ENCODE measurements at places on chromosomes 3 and 15.

- DNase-seq, result no peak
Observed at GRCh38 chr15:25810631-25811091, 52.5 kb downstream of the ATP10A start.

DNA sequence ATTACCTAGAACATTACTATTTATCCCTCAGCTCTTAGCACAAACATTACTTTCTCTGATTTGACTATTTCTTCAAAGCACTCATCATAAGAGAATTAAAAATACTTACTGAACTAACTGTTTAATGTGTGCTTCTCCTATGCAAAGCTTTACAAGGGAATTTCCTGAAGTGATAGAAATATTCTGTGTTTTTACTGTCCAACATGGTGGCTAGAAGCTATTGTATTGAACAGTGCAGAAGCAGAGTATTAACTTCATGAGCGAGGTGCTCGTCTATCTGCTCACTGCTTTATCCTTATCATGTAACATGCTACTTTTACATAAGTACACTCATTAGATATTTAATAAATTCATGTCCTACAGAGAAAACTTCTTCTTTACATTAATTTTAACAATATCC is 239.1 kb downstream of the ISL2 start:
- no peak for DNase-seq

DNA sequence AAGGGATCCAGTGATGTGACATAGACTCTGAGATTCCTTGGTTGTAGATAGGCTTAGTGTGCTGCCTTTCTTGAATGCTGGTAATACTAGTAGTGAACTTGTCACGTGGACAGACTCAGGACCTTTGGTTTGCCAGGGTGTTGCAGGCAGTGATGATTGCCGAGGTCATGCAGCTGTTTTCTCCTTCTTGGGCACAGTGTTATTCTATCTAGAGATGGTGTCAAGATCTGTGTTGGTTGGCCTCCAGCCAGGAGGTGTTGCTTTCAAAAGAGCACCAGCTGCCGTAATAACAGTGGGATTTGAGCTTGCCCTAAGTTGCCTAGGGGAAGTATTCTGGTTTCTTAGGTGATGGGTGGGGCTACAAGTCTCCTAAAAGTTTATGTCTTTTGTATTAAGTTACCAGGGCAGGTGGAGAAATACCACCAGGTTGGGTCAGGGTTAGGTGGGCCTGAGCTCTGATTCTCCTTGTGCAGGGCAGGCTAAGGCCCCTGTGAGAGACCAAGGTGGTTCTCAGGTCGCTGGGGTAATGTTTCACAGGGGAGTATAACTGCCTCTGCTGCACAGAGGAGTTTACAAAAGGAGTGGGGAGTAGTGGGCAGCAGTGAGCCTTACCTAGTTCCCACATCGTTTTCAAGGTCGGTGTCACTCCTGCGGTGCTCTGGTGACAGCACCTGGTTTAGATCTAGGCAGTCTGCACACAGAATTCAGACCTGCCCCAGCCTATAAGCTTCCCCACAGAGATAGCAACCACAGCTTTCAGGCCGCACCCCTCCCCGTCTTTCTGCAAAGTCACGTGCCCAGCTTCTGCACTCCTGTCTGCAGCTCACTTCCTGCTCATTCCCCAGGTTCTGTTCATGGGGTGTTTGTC is 350.3 kb downstream of the DOCK3 start:
- no peak for DNase-seq

DNA sequence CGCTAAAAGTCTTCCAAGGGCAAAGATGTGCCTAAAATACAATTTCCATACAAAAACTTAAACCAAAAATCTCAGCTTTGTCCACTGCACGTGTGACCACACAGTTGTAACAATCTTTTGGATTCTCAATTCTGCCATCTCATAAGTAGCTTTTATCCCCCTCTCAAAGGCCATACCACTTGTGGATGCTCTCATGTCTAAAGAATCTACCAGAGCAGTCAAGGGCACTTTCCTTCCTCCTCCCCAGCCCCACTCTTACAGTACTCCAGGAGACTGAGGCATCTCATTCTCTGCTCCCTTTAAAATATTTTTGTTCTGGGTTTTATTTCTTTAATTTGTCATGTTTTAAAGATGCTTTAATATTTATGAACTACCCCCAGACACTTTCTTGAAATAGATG is 102.3 kb upstream of the PFN2 start:
- DNase-seq, result no peak

DNA sequence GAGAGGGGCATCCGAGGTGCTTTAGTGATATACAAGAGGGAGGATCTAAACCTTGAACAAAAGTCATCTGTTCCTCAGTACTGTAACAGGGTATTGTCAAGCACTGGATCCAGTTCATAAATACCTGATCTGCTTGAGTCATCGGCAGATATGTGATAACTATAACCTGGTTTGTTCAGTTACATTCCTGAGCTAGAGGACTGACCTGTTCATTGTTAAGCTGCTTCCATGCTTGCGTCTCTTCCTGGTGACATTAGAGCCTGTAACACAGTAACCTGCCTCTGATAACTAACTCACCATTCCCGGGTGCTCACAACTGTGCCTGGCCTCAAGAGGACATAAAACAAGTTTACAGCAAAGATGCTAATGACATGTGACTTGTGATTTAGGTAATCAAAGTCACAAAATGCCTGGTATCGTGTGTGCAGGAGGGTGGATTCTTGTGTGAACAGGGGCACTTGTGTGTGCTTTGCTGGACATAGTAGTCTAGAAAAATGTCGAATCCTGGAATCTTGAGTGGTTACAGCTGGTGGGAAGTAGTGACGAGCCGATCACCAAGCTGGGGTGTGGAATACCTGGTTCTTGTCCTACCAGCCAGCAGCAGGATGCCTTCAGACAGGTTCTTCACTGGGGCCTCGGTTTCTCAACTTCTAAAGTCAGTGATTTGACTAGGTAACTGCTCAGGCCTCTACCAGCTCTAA is 30.9 kb upstream of the POLR2M start:
- DNase-seq, result no peak

- DNase-seq, result no peak
Observed at GRCh38 chr15:34665498-34666116, 82.2 kb upstream of the GOLGA8B start.

DNA sequence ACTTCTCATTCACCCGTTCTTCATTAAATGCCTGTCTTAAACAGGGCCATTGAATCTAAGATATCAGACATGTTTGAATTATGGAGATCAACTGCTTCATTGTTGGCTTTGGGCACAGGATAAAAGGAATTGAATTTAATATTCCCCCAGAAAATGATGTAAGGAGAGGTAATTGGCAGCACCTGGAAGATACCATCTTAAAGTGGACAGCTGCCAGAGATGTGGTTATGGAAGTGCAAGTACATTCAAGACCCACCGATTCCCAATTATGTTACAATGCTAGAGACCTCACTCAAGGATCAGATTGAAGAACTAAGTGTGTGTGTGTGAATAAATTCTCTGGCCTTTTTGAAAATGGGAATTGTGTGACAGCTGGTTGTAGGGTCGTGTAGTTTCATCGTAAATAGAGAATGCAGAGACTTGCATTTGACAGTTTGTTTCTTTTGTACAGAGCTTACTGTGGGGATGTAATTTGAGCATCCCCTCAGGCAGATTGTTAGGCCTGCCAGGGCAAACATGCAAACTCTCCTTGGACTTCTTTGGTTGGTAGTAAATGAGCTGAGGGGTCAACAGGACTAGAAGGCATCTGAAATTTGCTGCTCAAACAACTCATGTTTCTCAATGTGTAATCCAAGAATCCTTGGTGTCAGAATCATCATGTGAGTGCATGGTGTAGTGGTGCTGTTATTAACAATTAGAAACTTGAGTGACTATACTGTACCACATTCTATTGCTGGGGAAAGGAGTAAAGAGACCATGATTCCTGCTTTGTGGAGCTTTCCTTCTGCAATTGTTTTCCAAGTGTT is 359.2 kb upstream of the THRB start:
- no peak for DNase-seq

DNA sequence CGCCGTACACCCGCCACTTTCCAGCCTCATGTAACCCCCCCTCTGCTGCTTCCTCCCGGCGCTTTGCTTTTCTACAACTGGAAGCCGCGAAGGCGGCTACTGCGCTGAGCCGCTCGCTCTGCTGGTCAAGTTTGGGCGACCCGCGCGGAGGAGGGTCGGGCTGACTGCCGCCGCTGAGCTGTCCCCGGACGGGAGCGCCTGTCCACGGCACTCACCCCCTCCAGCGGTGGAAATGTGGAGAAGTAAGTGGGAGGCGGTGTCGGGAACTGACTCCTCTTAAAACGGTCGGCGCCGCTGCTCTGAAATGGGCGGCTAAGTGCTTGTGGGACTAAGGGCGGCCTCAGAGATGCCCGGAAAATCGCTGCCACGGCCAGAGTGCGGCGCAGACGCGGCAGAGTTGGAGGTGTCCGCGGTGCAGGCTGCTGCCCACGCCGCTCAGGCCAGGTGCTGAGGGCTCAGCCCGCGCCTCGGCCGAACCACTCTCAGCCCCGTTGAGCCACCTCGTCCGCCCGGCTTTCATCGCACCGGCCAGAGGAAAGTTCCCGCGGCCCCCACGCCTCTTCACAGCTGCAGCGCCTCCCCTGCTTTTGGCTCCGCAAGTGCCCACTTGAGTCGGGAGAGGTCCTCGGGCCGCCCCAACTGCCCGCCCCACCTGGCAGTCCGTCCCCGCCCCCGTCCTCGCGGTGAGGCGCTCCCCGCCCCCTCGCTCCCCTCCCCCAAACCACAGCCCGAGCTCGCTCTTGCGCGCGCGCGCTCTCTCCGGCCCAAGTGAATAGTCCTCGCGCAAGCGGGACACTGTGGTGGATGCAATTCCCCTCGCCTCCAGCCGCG is at the start of gene EPHA6:
EPHA6 (plus strand) TSS at position 775 of the 831 bp plus-strand sequence.
- DNase-seq, result peak; percentile 19

DNA sequence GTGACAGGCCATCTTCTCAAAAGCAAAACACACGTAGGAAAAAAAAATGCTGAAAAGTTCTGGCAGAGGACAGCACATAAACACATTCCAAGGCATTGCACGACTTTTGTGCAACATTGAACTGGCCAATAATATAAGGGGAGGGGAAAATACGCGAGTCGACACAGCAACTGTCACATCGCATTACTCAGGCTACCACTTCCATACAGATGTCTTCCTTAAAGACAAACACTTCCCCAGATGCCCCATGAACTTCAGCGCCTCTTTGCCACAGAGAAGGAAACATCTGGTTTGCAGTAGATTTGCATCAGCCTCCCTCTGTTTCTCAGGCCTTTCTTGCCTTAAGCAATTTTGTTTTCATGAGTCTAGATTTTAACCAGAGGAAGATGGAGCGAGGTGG is 144.4 kb upstream of the IGF1R start:
- peak; percentile 54 for DNase-seq

DNA sequence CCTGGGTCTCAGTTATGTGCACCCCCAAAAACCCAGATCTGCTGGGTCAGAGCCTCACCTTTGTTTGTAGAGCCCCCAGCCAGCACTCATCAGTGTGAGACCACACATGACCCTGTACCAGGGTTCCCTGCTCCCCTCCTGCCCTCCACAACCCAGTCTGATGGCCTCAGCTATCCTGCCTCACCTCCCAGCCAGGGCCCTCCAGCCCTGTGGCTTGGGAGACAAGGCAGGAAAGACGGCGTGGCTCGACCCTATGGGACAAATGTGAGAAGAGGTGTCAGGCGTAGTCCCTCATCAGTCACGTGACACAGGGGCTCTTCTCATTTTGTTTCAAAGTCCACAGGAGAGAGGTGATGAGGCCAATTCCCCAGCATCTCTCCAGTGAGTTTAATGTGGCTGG is 28.3 kb upstream of the PRR23E start:
- DNase-seq, result no peak

GRCh38 chr3:81354119-81354518 is 407.3 kb downstream of the GBE1 start:
- DNase-seq, result no peak

DNA sequence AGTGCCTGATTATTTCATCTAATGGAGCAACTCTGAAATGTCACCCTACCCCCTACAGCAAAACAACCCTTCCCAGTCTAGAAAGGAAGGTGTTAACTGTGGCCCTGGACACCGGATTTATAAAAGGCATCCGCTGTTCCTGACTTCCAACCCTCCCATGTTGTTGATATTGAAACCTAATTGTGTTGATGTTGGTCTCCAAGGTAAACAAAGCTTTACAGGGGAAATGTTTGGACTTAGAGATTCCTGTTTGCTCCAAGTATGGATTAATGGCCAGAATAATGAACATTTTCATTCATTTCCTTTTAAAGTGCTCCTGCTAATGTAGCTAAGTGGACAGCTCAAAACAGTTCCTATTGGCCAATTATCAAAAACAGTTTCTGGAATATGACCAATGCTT is 19.4 kb upstream of the LMCD1 start:
- no peak for DNase-seq

DNA sequence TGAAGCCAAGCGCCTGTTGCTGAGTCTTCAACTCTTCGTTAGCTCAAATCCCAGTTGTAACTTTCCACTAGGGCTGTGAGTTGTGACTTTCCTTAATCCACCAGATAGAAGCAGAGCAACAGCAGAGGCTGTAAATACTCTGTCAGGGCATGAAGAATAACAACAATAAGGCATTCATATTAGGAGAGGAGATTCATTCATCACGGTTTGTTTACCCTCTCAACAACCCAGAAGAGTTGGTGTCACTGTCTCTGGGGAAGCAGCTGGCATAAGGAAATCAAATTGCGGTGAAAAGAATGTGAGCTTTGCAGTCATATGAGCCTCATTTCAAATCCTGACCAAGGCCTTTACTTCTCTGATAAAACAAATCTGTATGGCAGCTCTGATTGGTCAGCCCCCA is 184.8 kb downstream of the SHQ1 start:
- DNase-seq, result peak; percentile 45

- DNase-seq, result peak; percentile 18
Observed at GRCh38 chr15:69758291-69758771, 305.7 kb downstream of the RPLP1 start.

DNA sequence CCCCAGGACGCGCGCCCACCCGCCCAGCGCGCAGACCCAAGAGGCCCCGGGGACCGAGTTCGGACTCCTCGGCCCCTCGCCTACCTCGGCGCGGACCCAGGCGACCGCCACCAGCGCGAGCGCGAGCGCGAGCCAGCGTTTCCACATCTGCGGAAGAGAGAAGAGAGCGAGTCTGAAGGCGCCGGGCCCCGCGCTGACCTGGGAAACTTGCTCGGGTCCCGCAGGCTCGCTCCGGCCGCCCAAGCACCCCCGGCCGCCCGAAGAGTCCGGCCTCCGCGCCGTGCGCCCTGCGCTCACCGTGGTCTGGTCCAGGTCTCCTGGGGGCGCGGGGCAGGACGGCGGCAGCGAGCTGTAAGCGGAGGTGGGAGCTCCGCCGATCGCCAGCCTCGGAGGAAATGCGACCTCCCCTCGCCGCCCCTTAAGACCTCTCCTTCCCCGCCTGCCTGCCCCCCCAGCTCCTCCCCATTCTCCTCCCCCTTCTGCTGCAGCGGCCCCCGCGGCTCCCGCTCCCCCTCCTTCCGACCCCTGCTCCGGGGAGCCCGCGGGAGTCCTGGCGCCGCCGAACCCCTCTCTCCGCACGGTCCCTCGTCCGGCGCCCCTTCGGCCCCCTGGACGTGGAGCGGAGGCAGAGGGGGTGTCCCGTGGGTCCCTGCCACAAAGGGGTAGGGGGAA is at the start of gene FSTL1:
FSTL1 (minus strand) TSS at position 393 of the 672 bp plus-strand sequence; CDS start at position 147, 246 bp downstream.
- DNase-seq, result no peak

GRCh38 chr3:18051306-18051705 is 308.9 kb upstream of the TBC1D5 start:
- DNase-seq, result no peak

Data from stromal cell of bone marrow (primary cell).